ENCODE measurements at places on chromosomes 13 and 19.

DNA sequence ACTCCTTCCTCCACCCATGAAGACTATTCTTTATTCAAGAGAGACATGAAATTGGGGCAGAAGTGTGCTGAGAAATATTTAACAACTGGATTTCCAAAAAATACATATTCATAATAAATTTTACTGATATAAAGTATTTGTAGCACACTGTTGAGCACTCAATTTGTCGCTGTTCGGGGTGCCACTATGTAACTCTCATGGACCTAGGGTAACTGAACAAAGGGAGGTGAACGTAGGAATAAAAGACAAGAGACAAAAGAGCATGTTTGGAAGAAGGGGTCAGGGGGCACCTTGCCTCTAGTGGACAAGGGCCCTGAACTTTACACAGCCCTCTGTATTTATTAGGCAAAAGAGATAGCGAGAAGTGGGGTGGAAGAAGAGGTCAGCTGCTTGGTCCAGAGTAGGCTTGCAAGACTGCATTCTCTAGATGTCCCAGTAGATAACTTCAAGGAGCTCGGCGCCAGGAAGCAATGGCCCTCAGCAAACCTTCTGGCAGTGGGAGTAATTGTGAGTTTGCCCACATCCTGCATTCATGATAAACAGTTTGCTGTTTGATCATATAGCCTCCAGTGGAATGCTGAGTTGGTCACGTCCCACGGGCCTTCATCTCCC is 4.5 kb upstream of the ZNF175 start:
- DNase-seq, result no peak

DNA sequence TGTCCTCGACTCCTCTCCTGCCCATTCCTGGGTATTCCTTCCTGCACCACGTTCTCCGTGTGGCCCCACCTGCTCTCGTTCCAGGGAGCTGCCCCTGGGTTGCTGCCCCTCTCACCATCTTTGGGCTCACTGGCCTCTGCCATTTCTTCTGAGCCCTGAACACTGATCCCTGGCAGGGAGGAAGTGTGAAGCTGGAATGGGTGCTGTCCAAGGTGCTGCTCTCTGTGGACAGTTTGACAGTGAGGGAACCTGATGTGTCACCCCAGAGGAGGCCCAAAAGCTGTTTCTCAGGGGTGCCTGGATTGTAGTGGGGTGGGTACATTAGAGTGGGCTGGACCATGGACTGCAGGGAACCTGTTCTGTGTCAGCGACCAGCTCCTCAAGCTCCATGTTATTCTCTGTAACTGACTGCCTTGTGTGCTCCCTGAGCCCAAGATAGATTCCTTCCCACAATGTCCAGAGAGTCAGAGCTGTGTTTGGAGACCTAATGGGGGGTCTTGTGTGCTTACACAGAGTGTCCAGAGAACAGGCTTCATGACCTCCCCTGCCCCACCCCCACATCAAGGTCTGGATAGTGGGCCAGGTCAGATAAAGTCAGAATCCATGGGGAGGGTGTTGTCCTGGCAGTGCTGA is 7.2 kb upstream of the CEACAM8 start:
- no peak for DNase-seq

GRCh38 chr13:111037927-111038326 is 77.2 kb upstream of the ARHGEF7 start:
- DNase-seq, result no peak

DNA sequence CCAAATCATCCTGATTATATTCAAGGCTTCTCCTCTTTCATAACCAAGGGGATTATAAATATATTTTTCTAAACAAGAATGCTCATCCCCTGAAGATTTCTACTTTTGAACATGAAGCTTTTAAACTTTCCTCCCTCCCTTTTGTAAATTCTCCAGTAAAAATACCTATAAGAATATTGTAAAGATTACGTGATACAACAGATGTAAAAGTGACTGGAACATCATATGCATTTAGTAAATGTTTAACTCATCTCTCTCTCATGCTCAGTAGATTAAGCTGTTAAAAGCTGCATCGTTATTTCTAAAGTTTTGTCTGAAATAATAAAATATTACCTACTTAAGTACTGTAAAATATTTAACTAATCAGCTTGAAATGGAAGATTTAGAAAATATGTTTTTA is 281.1 kb downstream of the SPRY2 start:
- DNase-seq, result no peak

DNA sequence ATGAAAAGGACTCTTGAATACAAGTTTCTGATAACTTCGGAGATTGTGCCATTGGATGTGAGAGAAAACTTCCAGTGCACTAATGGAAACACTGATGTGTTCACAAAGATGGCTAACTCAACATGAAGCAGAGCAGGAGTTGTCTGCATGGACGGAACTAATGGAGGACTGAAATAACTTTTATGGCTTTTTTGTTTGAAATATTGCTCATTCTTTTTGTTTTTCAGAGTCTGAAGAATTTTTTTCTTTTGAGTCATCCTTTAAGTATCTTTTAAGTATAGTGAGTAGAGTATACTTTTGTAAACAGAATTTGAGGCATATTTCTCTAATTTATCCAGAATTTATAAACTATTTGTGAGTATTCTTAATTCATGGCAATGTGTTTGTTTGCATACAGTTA is 25.7 kb downstream of the CRYL1 start:
- no peak for DNase-seq

GRCh38 chr13:71513411-71514033 is 353.5 kb downstream of the DACH1 start:
- DNase-seq, result no peak

DNA sequence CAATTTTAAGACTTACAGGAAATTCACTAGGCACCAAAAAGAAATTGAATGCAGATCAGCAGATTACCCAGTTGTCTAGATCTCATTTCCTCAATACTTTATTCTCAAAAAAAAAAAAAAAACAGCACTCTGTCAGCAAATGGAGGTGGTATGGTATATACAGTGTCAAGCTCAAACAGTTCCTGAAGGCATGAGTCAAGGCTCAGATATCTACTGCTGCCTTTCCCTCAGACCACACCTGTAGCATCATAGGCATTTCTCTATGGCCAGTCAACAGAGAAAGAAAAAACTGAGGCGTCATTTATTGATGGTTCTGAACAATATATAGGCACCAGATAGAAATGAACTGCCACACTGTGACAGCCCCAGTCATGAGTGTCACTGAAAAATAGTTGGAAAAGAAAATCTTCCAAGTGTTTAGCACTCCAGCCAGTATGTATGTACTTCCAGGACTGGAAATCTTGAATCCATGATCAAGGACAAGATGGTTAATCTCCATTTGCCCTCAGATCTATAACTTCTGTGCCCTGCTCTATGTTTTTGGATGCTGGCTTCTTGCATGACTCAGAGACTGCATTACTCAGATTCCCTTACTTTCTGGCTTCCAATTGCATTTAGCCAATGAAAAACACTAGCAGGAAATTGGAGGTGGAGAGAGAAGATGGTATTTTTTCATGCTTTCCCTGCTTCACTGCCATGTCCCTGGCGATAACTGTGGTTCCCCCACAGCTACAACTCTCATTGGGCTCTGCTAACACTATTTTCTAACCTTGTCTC is 8.4 kb upstream of the COG3 start:
- DNase-seq, result no peak

DNA sequence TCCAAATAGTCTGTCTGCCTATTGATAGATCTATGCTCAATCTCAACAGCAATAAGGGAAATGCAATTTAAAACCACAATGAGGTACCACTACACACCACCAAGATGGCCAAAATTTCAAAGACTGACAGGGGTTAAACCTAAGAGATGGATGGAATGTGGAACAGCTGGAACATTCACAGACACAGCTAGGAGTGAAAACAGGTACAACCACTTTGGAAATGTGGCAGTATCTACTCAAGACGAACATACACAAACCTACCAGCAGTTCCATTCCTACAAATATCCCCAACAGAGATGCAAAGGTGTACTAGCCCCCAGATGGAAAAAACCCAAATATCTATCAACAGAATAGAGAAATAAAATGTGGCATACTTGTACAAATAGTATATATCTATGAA is 86.4 kb downstream of the TSC22D1 start:
- no peak for DNase-seq

DNA sequence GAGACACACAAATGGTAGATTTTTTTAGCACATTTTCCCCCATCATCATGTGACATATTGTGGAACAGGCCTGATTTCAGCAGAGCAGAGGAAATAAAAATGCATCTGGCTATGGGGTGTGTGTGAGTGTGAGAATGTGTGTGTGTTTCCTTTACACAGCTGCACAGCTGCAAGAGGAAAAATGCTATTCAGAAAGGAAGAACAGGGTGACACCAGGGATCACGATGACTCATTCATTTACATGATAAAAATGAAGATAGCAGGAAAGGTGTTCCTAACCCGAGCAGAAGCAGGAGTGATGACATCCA is 469.5 kb upstream of the TSHZ3 start:
- DNase-seq, result no peak

GRCh38 chr13:41231786-41232185 is 31.6 kb downstream of the MTRF1 start:
- no peak for DNase-seq

DNA sequence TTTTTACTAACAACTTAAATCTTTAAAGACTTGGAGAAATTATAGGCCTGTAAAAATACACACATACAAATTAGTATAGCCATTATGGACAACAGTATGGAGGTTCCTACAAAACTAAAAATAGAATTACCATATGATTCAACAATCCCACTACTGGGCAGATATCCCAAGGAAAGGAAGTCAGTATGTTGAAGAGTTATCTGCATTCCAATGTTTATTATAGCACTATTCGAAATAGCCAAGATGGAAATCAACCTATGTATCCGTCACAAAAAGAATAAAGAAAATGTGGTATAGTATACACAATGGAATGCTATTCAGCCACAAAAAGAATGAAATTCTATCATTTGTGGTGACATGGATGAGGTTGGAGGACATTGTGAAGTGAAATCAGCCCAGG is 37.2 kb downstream of the SLITRK1 start:
- DNase-seq, result no peak

DNA sequence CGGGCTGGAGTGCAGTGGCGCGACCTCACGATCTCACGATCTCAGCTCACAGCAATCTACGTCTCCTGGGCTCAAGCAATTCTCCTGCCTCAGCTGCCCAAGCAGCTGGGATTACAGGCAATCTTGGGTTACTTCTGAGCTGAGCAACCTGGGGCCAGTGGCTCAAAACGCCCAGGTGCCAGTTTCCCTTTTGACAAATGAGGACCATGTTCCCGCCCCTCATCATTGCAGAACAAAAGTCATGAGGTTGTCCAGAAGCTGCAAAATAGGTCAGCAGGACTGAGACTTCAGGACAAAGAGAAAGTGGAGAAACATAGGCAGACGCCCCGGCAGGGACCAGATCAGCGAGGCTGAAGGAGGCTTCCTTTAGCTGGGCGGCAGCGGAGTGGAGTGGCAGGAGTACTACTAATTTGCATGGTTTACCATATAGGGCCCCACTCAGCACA is 3.3 kb upstream of the ADGRE5 start:
- DNase-seq, result no peak

- DNase-seq, result no peak
Measured at GRCh38 chr19:45110851-45111266, 17.9 kb downstream of the PPP1R37 start.
